ENCODE measurements at places on chromosomes 5 and 9.

- no peak for DNase-seq
Observed at GRCh38 chr9:10479172-10479571, 133.6 kb downstream of the PTPRD start.

GRCh38 chr5:131206772-131207171 lies 36.0 kb downstream of the LYRM7 start:
- no peak for DNase-seq

- no peak for DNase-seq
Observed at GRCh38 chr9:23907343-23907742, 81.3 kb upstream of the ELAVL2 start.

DNA sequence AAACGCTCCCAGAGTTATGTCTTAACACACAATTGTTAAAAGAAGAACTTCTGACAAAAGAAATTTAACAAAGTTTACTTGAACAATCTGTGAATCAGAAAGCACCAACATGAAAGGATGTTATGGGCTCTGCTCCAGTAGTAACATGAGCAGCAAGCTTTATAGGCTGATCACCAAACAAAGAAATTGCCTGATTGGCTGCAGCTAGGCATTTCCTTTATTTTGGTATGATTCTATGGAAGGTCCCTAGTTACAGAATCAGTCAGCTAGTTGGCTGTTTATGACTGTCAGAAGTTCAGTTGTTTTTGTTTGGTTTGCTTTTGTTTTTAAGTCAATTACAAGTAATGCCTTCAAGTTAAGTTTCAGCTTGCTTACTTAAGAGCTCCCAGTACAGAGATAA lies 102.4 kb upstream of the SMC2 start:
- peak; percentile 60 for DNase-seq

GRCh38 chr9:125126019-125126746 lies 17.1 kb downstream of the SCAI start:
- peak; percentile 99 for DNase-seq

DNA sequence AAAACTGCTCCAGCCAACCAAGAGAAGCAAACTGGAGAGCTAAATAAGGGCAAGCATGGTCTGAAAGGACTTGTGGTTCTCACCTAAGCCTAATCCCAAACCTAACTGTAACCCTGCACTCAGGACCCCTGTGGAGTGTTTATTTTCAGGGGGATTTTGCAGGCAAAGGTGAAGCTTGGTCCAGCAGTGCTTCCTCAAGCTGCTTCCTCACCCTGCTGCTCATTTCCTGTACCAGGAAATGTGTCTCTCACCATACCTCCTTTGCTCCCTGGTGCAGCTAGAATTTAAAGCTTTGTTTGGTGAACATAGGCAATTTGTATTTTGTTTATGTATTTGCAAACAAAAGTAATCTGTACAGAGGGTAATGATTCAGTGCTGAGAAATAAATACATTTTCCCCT lies 50.2 kb downstream of the CARTPT start:
- DNase-seq, result no peak

- no peak for DNase-seq
Observed at GRCh38 chr5:95919658-95920057, 42.0 kb downstream of the ELL2 start.

GRCh38 chr9:108468364-108468763 lies 387.4 kb downstream of the ACTL7B start:
- peak; percentile 34 for DNase-seq

DNA sequence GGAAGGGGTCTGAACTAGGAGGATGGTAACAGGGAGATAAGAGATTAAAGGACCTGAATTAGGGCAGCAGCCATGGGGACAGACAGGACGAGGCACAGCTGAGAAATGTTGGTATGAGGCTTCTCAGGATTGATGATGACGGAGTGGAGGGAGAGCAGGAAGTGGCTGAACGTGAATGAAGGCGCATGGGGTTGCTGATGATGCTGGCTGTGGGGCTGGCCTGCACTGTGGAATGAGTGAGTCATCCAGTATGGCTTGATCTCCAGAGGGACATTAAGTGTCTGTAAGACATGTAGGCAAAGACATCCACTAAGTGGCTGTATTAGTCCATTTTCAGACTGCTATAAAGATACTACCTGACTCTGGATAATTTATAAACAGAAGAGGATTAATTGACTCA lies 256.4 kb downstream of the ICE1 start:
- DNase-seq, result peak; percentile 8

- DNase-seq, result no peak
Observed at GRCh38 chr9:93589688-93590087, 13.3 kb downstream of the PHF2 start.

GRCh38 chr9:133955821-133956411 lies 36.2 kb downstream of the VAV2 start:
- DNase-seq, result peak; percentile 25

- DNase-seq, result peak; percentile 7
Observed at GRCh38 chr9:109473329-109473728, 24.8 kb downstream of the PTPN3 start.

GRCh38 chr5:82748688-82749460 lies 328.3 kb downstream of the TMEM167A start:
- peak; percentile 47 for DNase-seq

- peak; percentile 49 for DNase-seq
Observed at GRCh38 chr9:92680166-92681119, 10.5 kb upstream of the IPPK start.

DNA sequence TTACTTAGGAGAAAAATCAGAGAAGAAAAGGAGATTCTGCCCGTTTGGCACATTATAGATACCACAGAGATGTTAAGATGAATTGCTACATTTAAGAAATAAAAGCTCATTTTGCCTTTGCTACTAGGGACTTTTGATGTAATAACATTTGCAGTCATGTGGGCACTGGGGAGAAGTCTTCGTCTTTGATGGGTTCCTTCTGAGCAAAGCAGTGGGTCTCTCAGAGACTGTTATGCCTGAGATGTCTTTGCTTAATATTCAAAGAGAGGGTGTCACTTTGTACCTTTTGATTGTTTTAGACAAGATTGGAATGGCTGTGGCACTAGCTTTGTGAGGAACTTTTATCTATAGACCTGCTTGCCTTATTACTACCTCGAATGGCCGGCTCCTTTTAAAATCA lies 25.0 kb downstream of the SLC25A25 start:
- no peak for DNase-seq

DNA sequence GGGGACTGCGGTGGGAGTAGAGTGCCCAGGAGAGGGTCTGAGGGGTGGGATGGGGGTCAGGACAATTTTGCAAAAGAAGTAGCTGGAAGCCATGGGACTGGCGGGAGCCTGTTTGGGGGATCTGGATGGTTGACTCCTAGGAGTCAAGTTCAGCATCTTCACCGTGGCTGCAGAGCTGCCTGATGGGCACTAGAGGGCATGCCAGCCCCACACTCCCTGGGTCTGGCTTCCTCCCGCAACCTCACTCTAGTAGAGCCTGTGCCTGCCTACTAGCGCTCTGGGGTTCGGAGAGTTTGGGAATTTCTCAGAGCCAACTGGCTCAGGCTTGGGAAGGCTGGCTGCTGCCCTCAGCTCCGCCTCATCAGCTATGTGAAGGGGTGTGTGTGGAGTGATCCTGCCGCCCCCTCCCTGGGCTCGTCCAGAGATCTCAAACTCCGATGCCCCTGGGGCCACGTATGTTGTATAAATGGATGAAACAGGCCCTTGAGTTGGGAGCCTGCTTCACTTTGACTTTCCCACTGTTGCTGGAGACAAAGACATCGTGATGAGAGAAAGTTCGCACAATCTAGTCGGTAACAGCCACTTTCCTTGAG lies 10.8 kb downstream of the TSPAN17 start:
- DNase-seq, result peak; percentile 77

GRCh38 chr9:93958121-93958818 lies 3.1 kb upstream of the BARX1 start:
- DNase-seq, result no peak

DNA sequence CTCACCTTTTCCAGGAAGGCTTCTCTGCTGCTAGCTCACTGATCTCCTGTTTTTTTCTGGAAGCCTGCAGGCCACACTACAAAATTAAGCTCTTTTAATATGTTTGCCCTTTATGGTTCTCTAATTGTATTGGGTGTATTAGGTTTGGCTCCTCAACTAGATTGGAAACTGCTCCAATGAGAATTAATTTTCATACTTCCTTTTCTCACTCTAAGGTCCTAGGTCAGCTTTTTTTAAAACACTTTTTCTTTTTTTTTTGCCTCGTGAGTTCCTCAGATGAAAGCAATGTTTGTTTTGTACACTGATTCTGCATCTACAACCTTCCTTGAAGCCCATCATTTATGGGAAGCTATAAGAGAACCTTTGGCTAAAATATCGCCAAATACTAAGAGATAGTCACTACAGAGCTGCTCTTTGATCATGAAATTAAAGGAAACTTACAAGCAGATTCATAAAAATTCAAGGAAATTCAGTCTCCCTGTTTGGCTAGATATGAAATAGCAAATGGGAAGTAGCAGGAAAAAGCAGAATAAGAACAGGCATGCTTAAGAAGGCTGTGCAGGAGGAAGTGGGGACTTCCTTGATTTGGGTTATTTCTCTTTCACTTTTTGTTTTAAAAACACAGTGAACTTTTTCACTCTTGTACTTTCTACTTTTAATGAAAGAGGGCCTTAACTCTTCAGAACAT lies 55.2 kb upstream of the FYB1 start:
- peak; percentile 3 for DNase-seq

DNA sequence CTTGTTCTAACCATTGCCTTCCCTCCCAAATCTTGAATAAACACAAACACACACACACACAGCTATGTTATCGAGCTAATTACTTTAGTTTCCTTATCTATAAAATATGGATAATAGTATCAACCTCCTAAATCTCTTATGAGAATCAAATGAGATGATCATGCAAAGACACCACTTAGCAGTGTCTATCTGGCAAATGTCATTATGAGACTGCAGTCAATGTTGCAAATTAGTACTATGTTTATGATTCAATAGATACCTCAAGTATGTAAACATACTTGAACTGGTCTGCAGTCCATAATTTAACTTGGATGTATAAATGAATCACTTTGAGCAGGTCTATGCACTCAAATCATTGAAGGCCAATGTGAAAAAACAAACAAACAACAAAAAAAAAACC lies 22.2 kb upstream of the ERAP2 start:
- no peak for DNase-seq

DNA sequence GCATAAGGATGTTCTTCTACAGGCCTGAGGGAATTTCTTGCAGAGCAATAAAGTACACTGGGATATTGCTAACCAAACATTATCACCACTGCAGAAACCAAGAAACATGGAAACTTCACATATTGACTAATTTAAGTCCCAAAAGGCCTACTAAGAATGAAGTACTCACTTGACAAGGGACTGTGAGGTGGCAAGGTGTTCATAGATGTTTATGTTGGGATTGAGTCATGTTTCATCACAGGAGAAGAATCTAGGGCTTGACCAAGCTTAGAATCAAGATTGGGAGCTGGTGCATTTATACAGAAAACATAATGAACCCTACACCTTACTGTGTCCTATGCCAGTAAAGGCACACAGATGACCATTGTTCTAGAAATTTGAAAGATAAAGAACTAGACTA lies 56.7 kb upstream of the GAS1 start:
- DNase-seq, result no peak

- DNase-seq, result no peak
Observed at GRCh38 chr5:124238350-124238749, 508.1 kb downstream of the ZNF608 start.

DNA sequence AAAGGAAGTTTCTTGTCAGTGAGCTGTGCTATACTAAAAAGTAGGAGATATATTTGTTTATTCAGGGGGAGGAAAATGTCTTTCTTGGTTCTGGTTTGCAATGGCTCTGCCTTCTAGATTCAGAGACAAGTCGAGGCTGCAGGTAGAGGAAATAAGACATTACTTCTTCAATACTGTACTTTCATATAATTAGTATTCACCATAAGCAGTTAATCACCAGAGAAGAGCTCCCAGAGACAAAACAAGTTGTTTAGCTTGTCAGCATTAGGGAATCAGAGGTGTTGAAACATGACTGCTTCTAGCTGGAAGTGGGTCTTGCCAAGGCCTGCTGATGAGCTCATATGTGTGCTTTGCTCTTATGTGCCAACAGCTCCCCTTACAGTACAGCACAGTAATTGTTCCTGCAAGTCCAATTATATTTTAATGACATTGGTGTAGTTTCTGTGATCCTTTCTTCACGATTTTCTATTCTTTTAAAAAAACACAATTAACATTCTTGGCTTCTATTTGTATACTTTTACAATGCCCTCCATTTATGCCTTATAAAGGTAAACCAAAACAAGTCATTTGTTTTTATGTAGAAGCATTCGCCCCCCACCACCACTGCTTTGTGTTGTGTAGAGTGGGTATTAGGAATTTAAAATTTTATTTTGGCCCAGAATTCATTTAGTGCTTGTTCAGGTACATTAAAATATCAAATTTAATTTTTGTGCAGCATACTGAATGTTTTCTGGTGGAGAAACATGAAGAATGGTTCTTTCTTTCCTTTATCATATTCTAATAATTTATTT lies 112.2 kb downstream of the RPS23 start:
- peak; percentile 97 for DNase-seq

DNA sequence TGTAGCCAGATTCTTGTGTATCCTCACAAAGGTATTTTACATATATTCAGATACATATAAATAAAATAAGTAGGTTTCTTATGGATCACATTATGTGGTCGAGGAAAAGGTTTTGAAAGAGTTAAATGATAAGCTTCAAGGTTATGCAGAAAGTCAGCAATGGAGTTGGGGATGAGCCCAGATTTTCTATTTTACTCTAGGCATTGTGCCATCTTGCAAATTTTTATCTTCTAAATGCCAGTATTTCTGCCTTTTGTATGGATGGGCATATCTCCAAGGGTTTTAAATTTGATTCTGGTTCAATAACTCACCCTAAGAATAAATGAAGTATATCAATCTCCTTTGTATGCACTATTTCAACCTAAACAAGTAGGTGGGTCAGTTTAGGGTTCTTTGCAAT lies 410.7 kb downstream of the DMRTA1 start:
- DNase-seq, result no peak

DNA sequence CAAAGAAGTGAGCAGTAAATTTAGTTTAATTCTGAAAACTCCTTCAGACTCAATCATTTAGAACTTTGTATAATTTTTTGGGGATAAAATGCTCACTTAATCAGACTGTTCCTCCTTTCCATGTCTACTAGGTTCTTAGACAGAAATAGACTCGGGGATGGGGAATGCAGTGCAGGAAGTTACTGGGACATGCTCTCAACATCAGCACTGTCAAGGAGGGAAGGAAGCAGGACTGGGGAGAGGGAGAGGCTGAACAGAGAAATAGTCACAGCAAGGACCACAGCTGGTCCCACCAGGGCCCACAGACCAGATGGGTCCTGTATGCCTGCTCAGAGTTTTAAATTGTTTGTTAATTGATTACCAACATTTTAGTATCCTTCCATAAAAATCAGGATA lies 310.1 kb upstream of the MSX2 start:
- no peak for DNase-seq

Measured in cardiac fibroblast (primary cell).